ENCODE measurements at places on chromosomes 2 and 18. TPM values are rescaled to one million over a fixed set of nuclear protein-coding genes. Genes with fewer than 3 reads are reported as not detected.

DNA sequence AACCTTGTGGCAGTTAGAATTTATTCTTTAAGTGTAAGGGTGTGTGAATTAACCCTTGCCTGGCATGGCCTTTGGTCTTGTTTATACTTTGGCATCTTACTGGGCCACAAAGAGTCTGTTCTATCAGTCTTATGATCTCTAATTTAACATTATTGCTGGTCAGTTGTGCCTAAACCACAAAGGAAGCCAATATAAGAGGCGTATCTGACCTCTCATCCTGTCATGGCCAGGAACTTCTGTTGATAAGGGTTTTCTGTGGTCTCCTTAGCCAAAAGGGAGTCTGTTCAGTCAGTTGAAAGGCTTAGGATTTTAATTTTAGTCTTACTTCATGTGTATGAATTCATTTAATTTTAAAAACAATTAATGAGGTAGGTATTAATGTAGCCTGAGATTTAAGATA lies 127.2 kb downstream of the LRRTM4 start:
- H3K27me3 ChIP-seq = no peaks in the 10 kb centered on the region
- no peaks in the 10 kb centered on the region for H3K4me1 ChIP-seq
- H3K27ac ChIP-seq = no peak overlapping the region
- no peaks in the 10 kb centered on the region for H3K36me3 ChIP-seq
- H3K4me3 ChIP-seq = no peak overlapping the region

- peak; percentile 86 for DNase-seq
- peak overlapping the region; percentile 90 for H3K27ac ChIP-seq
- H3K27me3 ChIP-seq = no peaks in the 10 kb centered on the region
- H3K4me3 ChIP-seq = no peak overlapping the region
- peaks cover 14% of the 10 kb centered on the region for H3K36me3 ChIP-seq
Observed at GRCh38 chr2:47056374-47056773, 98.7 kb downstream of the STPG4 start.

Gene TEKT4
- not detected for total RNA-seq

Gene SPATA3
- total RNA-seq = not detected

Gene NMUR1
- total RNA-seq = not detected
